ENCODE measurements at places on chromosomes 3 and 15.
A peak's percentile ranks its signal among the peaks of the same experiment; 100 is the strongest.

GRCh38 chr3:178202194-178202593 lies 334.0 kb upstream of the KCNMB2 start:
- DNase-seq, result no peak

- DNase-seq, result no peak
Measured at GRCh38 chr3:148648685-148649352, 48.9 kb upstream of the AGTR1 start.

GRCh38 chr3:23396746-23397145 lies 193.6 kb downstream of the UBE2E2 start:
- no peak for DNase-seq

DNA sequence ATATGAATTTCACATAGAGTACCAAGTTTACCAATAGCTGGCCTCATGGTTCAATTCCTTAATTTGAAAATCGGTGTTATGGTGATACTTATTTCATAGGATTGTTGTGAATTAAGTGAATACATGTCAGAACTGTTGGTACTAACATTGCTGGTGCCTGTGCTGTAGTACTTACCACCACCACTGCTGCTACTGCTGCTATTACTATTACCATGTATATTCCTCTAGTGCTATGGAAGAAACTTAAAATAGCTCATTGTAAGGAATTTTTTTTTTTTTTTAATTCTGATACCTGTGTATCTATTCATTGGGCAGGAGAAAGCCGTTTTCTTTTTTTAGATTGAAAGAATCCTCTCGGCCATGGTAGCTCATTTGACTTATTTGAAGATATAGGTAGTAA lies 3.6 kb downstream of the FYTTD1 start:
- DNase-seq, result no peak

- no peak for DNase-seq
Measured at GRCh38 chr3:3353153-3353552, 173.7 kb upstream of the CRBN start.

DNA sequence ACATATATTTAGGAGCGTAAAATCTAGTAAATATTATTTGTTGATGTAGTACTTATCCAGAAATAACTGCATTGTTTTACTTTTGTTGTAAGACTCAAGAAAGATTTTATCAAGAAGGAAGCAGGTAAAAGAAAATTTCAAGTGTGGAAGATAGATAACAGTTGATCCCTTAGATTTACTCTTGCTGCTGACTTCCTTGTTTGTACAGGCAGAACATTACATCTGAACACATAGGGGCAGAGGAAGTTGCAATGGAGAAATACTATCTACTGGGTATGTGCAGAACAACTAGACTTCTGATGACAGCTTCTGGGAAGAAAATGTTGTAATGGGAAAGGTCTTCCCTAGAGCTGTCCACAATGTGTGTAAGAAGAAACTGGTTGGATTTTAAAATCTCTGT lies 350.6 kb downstream of the NLGN1 start:
- DNase-seq, result no peak

GRCh38 chr3:190014940-190015339 lies 105.8 kb downstream of the P3H2 start:
- no peak for DNase-seq

DNA sequence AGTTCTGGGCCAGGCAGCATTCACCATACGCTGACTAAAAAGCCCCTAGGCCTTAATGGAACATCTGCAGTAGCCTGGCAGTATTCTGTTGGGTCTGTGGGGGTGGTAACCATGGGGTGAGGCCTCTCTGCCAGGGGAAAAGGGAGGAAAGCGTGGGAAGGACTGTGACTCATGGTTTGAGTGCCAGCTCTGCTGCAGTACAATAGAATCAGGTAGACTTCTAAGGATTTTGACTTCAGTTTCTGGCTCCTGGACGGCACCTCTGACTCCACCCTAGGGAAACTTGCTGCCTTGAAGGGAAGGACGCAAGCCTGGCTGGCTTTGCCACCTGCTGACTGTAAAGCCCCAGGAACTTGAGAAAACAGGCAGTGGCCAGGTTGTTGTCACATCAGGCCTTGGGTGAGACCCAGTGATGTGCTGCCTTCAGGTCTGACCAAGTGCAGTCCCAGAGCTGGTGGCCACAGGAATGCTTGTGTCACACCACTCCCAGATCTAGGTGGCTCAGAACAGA lies 148.6 kb downstream of the SUCNR1 start:
- DNase-seq, result no peak

- DNase-seq, result peak; percentile 44
Measured at GRCh38 chr3:188465311-188465710, 311.4 kb downstream of the LPP start.

DNA sequence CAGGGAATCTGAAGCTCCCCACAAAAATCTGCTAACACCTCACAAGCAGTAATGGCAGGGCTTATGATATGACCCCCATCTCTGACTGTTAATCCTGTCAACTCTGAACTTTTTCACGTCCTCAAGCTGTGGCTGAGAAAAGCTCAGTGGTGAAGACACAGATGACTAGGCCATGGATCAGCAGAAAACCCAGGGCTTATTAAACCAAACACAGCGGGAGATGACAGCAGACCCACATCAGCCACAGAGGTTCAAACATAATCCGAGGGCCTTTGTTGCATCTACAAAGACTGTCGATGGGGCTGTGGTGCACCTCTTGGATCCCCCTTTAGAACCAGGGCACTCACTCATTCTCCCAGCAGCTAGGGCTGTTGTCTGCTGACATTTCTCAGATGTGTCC lies 50.4 kb downstream of the GLB1 start:
- no peak for DNase-seq

- DNase-seq, result no peak
Measured at GRCh38 chr3:26091096-26091495, 301.2 kb downstream of the OXSM start.

DNA sequence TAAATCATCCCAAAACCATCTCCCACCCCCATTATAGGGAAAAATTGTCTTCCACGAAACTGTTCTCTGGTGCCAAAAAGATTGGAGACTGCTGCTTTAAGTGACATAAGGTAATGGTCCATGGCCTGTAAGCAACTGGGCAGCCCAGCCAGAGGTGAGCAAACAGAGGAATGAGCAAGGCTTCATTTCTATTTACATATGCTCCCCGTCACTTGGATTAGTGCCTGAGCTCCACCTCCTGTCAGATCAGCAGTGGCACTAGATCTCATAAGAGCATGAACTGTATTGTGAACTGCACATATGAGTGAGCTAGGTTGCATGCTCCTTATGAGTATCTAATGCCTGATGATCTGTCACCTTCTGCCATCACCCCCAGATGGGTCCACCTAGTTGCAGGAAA lies 1159.8 kb upstream of the ALCAM start:
- no peak for DNase-seq

GRCh38 chr3:129599607-129600006 lies 6.9 kb downstream of the PLXND1 start:
- DNase-seq, result no peak

DNA sequence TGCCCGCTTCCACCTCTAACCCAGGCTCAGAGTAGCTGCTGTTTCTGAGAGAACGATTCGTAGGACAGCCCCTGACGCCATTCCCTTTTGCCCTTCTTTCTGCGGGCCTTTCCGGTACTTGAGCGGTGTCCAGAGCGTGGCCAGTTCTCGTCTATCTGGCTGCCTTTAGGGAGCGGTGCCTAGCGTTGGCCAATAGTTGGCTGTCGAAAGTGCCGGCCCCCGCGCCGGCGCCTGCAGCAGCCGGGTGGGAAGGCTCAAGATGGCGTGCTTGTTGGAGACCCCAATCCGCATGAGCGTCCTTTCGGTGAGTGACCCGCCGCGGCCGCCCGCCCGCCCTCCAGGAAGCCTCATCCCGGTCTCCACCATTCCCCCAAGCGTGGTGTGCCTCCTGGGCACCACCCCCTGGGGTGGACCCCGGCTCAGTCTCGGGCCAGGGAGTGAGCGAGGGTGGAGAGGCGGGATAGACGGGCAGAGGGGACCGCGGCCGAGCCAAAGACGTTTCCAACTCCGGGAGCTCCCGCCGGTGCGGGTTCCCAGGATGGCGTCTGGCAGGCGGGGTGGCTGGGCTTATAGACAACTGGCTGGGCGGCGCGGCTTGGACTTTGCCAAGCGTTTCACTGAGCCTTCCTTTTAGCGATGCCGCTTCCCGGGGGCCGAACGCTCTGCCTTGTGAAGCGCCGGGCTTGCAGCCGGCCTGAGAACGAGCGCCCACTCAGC lies at the start of gene ARMC8:
TSS of gene ARMC8 (plus strand) at position 6 of the 717 bp plus-strand sequence. CDS start at position 260, 254 bp downstream.
- peak; percentile 65 for DNase-seq

GRCh38 chr3:37154668-37155314 lies 19.6 kb downstream of the LRRFIP2 start:
- DNase-seq, result no peak

GRCh38 chr15:33182278-33182905 lies 12.1 kb downstream of the FMN1 start:
- no peak for DNase-seq

- no peak for DNase-seq
Measured at GRCh38 chr15:67531379-67531914, 10.5 kb downstream of the C15orf61 start.

DNA sequence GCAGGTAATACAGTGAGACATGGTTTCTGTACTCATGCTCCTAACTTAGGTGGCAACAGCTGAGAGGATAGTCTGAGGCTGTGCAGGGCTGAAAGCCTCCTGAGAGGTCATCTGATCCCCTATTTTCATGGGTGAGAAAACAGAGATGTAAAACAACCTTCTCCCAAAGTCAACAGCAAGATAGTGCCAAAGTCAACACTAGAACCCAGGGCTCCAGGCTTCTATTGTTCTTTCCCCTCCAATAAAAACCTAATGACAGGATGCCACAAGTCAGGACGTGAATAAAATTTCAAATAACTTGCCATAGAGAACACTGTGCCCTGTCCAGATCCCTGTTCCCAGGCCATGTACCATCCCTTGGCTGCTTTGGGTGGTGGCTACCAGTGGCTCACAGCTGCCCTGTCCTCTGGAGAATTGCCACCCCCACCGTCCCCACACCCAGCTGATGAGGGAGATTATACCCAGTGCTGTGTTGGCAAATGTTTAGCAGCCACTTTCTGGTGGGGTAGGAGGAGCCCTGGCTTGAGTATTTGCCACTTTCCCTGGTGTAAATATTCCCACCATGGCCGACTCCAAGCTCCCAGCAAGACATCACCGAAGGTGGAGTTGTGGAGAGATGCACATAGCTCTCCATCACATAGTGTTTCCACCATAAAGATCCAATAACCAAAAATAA lies 54.8 kb downstream of the SRGAP3 start:
- DNase-seq, result no peak

GRCh38 chr3:67692621-67693020 lies 38.2 kb upstream of the SUCLG2 start:
- no peak for DNase-seq

DNA sequence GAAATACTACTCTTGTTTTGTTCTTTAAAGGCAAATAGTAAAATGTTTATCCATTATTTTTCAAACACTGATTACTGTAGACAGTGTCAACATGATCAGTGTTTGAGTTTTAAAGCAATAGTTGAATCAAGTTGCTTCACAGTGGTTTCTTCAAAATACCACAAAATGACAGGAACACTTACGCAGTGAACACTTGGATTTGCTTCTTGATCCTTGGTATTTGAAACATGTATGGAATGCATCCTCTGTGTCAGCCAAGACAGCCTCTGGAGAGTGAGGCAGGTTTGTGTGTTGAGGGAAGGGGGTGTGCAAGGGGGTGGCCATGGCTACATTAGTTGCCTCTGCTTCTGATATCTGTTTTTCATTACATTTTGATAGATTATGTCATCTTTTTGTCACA lies 413.0 kb downstream of the RBMS3 start:
- peak; percentile 61 for DNase-seq

DNA sequence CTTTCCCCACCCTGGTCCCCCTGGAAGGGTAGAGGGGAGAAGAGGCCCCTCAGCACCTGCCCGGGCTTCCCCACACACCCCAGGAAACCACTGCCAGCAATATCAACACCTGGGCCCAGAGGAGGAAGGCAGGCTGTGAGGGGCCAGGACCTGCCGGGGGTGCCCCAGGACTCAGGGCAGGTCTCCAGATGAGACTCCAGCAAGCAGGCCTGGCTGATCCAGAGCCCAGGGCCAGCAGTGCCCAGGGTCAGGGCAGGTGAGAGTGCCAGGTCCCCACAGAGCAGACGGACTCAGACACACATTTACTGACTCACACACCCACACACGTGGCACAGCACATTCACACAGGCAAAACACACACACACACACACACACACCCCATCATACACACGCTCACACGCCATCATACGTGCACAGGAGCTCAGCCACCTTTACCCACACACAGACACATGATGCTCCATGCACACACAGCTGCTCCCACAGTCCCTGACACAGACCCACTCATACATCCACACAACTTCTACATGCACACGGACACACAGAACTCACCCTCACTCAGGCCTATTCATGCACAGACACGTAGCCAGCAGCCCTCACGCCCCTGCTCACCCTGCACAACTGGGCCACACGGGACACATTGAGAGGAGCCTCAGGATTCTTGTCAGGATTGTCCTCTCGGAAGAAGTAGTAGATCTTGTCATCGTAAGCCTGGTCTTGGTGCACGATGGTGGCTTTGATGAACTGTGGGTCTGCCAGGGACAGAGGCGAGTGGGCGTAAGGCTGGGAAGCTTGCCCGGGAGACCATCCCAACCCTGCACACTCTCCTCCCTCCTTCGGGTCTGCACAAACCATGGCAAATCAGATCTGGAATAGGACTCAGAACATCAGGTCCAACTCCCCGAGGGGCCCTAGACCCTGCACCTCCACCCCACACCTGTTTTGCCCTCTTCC lies 17.5 kb downstream of the SEMA7A start:
- DNase-seq, result no peak

GRCh38 chr3:30073622-30074021 lies 532.8 kb upstream of the TGFBR2 start:
- peak; percentile 42 for DNase-seq

DNA sequence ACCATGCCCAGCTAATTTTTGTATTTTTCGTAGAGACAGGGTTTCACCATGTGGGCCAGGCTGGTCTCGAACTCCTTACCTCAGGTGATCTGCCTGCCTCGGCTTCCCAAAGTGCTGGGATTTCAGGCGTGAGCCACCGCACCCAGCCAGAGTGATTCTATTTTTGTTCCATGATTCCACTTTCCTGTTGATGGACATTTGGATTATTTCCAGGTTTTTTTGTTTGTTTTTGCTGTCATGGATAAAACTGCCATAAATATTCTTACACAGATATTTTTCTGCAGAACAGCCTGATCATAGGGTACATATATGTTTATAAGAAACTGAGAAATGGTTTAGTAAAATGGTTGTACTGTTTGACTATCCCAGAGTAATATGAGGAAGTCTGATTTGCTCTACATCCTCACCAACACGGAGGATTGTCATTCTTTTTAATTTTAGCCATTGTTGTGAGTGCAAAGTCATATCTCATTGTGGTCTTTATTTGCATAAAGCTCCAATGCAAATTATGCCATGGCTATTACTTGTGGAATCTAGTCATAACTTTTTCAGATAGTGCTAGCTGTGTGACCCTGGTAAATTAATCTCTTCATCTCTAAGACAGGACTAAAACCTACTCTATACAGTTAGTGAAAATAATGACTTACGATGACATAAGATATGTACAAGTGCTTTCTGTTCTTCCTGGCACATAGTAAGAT lies 42.7 kb downstream of the MAP6D1 start:
- no peak for DNase-seq

DNA sequence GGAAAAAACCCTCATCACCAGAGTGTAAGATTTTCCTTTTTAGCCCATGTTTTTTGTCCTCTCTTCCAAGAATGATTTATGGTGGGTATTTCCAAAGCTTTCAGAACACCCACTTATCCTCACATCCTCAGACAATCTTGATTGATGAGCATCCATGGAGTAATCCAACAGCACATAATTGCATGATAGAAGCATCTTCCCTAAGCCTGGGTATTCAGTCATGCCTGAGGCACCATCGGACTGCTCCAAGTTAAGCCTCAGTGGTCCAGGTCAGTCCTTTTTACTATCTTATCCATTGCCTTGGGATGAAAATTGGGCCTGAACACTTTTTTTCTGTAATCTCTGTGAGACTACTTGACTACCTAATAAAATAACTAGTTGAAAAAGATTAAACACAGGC lies 676.0 kb upstream of the SEMA6D start:
- no peak for DNase-seq

Data from HAP-1 (cell line).